ENCODE measurements at places on chromosomes 4 and X.

- no peak for DNase-seq
Measured at GRCh38 chrX:74242484-74243138, 61.4 kb upstream of the ZCCHC13 start.

DNA sequence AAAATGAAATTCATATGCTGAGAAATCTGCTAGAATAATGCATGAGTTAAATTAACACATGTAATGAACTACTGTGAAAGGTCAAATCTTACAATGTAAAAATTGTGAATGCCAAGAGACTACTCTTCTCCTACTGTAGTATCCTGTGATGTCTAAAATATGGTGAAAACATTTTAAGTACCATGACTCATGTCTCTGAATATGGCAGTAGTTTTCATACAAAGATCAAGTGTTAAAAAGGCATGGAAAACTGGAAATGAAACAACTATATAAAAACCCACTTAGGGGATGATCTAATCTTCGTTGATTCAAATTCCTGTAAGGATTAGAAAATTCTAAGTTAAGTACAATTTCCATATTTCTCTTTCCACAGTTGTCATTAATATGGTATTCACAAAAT, 221.3 kb downstream of the PPP3CA start:
- no peak for DNase-seq

DNA sequence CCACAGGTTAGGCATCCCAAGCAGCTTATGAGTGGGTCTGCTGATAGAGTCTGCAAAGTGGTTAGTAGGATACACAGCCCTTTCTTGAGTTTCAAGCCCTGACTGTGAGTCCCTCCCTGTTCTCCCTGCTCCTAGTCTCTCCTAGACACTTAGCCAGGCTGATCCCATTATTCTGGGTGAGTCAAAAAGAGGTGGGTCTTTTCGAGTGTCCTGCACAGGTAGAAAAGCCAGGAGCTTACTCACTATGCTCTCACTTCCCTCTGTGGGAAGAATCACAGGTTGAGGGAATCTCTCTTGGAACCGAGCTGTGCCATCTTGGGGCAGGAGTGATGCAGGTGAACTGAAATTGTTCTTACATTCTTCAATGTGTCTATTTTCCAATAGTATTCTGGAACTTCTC, 29.7 kb downstream of the SCLT1 start:
- DNase-seq = no peak

DNA sequence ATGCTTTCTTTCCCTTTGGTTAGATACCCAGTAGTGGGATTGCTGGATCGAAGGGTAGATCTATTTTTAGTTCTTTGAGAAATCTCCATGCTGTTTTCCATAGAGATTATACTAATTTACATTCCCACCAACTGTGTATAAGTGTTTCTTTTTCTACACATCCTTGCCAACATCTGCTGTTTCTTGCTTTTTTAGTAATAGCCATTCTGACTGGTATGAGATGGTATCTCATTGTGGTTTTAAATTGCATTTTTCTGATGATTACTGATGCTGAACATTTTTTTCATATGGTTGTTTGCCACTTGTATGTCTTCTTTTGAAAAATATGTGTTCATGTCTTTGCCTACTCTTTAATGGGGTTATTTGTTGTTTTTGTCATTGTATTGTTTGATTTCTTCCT, 6.6 kb upstream of the AGA start:
- DNase-seq = no peak

DNA sequence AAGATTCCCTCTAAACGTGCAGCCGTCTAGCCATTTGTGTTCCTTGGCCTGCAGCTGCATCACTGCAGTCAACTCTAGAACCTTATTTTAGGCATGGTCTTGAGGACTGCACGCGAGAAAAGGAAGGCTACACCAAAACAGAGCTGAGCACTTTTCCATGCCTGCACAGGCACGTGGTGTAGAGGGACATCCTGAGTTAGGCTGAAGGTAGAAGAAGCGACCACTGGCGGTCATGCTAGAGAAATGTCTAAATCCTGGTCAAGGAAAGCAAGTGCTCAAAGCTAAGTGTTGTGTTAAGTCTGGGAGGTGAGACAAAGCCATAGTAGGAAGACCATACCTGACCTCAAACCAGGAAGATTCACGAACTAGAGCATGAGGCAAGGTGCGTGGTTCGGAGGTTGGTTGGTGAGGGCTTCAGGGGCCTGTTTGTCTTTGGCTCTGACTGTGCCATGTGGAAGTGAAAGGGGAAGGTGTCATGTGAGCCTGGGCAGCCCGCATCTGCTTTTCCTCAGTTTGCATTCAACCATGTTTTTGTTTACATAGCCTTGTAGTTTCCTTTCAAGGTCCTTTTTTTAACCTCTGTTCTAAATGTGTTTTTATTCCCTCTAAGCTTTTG, 203.8 kb downstream of the AASDH start:
- no peak for DNase-seq

GRCh38 chr4:182492423-182492822, 249.2 kb downstream of the TENM3 start:
- DNase-seq = no peak

GRCh38 chr4:83885256-83886182, 349.6 kb downstream of the GPAT3 start:
- no peak for DNase-seq

DNA sequence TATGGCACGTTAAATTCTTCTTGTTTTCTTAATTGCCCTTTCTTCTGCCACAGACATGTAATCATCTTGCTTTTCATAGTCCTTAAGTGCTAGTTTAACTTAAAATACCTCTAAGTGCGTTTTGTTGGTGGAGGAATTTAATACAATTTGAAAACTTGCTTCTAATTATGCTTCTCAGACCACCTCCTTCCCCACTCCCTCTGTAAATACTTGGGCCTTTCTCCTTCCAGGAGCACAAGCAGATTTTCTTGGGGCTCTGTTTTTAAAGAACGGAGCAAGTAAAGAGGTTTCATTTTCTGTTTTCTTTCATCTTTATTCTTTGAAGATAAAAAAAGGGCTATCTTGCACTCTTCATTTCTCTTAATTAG, 559 bp upstream of the PCDH18 start:
- DNase-seq = no peak

GRCh38 chrX:1809581-1809980, 194.7 kb downstream of the ASMT start:
- no peak for DNase-seq

GRCh38 chr4:148787831-148788477, 345.7 kb upstream of the NR3C2 start:
- DNase-seq = peak; percentile 88

GRCh38 chr4:17701138-17701839, 80.1 kb downstream of the FAM184B start:
- DNase-seq = no peak

GRCh38 chr4:18578307-18578706, 556.8 kb upstream of the LCORL start:
- DNase-seq = no peak

DNA sequence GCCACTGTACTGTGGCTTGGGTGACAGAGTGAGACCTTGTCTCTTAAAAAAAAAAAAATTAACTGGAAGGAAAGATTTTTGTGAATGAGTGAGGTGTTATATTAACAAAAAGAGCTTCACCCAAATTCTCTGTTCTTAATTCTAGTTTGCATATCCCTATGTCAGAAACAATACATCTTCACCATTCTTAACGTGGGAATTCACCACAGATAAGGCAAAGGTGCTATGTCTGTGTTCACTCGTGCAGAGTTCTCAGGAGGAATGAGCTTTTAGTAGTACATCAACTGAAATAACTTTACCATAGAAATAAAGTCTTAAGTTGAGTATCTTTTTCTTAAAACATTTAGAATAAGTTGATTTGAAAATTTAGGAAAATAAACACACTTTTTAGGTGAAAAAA, 135.1 kb downstream of the RAPGEF2 start:
- no peak for DNase-seq

DNA sequence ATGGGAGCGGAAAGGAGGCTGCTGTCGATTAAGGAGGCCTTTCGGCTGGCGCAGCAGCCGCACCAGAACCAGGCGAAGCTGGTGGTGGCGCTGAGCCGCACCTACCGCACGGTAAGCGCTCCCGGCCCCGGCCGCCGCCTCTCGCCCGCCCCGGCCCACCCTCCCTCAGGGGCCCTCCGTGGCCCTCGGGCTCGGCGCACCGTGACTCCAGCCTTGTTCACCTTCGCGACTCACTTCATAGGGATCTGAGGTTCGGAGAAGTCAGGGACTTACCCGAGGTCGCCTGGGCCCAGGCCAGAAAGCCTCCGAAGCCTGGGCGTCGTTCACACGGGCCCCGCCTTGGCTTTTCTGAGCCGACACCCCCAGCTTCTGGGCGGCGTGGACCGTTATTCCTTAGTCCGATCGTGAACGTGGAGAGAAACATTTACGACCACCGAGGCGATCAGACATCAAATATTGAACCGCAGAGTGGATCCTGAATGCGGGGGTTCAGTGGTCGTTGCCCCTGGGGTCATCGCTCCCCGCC, 362 bp downstream of the NCAPG start:
- no peak for DNase-seq

- DNase-seq = no peak
Measured at GRCh38 chr4:168781926-168782325, 228.1 kb downstream of the CBR4 start.

DNA sequence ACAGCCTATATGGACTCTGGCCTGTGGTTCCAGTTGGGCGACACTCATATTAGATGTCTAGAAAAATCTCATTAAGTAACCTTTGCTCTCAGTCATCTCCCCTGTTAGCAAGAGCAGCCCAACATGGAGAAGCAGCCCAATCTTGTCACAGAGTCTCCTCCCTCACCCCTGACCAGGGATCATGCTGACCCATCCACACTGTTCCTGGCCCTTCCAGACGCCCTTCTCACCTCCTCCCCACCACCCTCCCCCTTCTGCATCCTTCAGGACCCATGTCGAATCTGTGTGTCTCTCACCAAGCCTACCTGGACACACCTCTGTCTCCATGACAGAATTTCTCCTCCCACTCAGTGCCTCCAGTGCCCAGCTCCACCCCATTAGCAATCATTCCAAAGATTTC, 190.1 kb downstream of the STIM2 start:
- DNase-seq = no peak

GRCh38 chr4:83560523-83560922, 24.6 kb downstream of the GPAT3 start:
- no peak for DNase-seq

DNA sequence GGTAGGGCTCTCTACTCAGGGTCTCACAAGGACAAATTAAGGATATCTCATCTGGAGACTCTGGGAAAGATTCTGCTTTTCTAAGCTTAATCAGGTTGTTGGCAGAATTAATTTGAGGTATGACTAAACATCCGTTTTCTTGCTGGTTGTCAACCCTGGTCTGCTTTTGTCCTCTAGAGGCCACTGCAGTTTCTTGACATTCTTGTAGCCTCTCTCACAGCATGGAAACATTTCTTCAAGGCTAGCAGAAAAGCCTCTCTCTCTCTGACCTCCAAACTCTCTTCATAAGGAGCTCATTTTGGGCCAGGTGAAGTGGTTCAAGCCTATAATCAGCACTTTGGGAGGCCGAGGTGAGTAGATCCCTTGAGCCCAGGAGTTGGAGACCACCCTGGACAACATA, 749.5 kb upstream of the PCDH7 start:
- peak; percentile 1 for DNase-seq

- no peak for DNase-seq
Measured at GRCh38 chr4:138741766-138742377, 273.7 kb upstream of the NOCT start.

DNA sequence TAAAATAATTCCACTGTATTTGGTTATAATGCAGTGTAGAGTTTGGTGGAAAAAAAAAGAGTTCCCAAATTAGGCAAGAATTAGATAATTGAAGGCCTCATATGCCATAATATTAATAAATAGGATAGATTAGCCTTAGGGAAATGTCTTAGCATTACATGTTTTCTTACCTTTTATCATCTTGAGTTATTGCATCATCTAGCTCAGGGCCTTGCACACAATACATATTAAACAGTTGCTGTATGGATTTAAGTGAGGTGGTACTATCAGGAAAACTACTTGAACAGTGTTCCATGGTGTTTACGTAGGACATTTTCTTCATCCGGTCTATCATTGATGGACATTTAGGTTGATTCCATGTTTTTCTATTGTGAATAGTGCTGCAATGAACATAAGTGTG, 419.4 kb downstream of the EPHA5 start:
- no peak for DNase-seq

GRCh38 chr4:55184600-55185523, 59.5 kb upstream of the KDR start:
- no peak for DNase-seq

GRCh38 chrX:22159071-22159470, 113.6 kb upstream of the CBLL2 start:
- peak; percentile 36 for DNase-seq

- no peak for DNase-seq
Measured at GRCh38 chr4:157315968-157316367, 95.4 kb downstream of the GRIA2 start.

GRCh38 chr4:81631958-81632441, 160.3 kb upstream of the RASGEF1B start:
- peak; percentile 13 for DNase-seq

GRCh38 chrX:69539437-69539836, 35.3 kb downstream of the NALF2 start:
- no peak for DNase-seq

DNA sequence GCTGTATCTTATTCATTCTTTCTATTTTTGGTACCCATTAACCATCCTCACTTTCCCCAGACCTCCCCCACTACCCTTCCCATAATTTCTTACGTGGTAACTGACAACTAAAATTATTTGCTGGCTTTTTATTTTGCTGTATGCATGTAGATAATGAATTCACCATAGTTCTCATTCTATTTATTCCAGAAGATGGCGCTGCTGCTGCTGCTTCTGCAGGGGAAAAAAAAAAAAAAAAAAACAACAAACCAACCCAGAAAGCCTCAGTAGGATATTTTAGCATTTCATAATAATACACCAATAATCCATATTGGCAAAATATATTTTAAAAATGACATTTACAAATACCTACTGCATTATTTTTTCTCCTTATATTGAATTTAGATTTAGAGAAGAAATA, 416.6 kb upstream of the MAGEB18 start:
- no peak for DNase-seq

DNA sequence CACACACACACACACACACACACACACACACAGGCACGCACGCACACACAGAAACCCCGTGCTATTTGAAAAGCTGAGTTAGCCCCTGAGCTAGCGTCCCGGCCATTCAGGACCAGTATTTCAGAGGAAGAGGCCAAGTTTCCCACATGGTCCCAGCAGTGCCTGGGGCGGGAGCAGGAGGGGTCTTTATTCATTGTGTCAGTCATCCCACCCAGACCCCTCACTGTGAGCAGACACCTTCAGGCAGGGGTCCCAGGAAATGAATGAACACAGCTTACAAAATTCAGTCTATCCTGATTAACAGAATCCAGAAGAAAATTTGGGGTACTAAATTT, 58.1 kb downstream of the ZFYVE28 start:
- no peak for DNase-seq

GRCh38 chr4:25421816-25422525, 44.9 kb downstream of the ANAPC4 start:
- no peak for DNase-seq

- peak; percentile 24 for DNase-seq
Measured at GRCh38 chrX:103063191-103063845, 653 bp downstream of the BEX1 start.

Measured in T47D (cell line).